ENCODE measurements at places on chromosomes 11 and 22.
A peak's percentile ranks its signal among the peaks of the same experiment; 100 is the strongest.

DNA sequence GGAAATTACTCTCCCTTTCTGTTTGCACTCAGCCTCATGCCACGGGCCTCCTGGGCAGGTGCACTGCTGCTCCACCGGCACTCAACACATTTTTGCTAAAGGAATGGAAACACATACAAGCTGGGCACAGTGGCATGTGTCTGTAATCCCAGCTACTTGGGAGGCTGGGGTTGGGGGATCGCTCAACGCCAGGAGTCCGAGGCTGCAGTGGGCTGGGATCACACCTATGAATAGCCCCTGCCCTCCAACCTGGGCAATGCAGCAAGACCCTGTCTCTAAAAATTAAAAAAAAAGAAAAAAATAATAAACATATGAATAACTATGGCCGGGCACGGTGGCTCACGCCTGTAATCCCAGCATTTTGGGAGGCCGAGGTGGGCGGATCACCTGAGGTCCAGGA is 30.6 kb downstream of the RRP7A start:
- no peak for DNase-seq

GRCh38 chr11:68044145-68044813 is 5.5 kb downstream of the TCIRG1 start:
- DNase-seq, result no peak

DNA sequence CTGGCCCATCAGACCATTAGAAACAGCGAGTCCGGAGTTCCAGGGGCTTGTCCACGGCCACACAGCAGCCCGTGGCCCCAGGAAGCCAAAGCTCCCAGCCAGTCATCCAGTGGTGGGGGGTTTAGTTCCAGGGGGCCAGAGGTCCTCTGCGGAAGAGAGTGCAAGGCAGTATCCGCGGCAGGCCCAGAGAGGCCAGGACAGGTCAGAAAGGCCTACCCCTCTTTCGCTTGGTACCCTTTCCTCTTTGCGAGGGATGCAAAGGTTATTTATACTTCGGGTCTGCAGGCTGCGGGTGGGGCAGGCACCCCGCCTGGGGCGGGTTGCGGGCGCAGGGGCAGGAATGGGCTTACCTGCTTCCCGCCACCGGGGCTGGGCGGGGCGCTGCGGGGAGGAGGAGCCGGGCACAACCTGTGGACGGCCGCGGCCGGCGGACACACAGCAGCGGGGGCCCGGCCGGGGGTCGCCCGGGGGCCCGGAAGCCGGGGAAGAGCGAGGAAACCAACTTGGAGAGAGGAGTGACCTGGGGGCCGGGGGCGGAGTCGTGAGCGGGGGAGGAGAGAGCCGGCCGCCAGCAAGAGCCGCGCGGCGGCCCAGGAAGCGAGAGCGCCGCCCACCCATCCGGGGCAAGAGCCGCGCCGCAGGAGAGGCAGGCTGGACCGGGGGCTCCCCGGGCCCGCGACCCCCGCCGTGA is at the start of gene SH3BP1:
Gene SH3BP1, plus strand, starts transcription at position 600 of the 691 bp plus-strand sequence. CDS start 119 bp downstream, outside the sequence.
- peak; percentile 50 for DNase-seq

DNA sequence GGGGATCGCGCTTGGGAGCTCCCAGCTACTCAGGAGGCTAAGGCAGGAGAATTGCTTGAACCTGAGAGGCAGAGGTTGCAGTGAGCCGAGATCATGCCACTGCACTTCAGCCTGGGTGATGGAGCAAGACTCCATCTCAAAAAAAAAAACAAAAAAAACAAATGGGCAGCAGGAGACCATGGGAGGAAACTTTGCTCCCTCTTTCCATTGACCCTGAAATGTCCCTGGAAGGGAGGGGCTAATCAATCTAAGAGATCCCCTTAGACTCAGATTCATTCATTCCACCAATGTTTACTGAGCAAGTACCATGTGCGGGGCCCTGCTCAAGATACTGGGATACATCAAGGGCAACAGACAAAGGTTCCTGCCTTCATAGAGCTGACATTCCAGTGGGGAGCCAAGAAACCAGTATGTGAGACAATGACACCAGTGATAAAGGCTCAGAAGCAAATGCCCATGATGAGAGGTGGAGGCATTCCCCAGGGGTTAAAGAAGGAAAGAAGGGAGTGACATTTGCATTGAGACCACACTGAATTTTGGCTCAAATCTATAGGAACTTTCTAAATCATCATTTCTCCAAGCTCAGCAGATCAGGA is 37.7 kb upstream of the TFIP11 start:
- DNase-seq, result no peak

DNA sequence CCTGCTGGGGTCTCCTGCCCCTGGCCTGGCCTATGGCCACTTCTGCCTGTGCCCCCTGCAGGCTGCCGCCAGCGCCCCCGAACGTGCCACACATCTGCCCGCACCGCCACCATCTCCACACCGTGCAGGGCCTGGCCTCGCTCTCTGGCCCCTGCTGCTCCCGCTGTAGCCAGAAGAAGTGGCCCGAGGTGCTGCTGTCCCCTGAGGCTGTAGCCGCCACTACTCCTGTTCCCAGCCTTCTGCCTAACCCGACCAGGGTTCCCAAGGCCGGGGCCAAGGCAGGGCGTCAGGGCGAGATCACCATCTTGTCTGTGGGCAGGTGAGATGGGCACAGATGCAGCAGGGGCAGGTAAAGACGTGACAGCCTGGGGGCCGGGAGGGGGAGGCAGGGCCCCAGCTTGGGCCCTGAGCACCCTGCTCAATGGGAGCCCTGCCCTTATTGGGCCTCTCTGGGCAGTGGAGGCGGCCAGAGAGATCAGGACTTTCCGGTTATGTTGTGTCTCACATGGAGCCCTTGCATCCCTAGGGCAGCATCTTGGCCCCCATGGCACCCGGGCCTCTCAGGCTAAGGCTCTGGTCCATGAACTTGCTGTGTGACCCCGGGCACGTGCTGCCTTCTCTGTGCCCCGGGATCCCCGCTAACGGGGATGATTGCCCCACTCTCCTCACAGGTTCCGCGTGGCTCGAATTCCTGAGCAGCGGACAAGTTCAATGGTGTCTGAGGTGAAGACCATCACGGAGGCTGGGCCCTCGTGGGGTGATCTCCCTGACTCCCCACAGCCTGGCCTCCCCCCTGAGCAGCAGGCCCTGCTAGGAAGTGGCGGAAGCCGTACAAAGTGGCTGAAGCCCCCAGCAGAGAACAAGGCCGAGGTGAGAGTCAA is 18.5 kb downstream of the RELT start:
- DNase-seq, result no peak

GRCh38 chr11:112518371-112518770 is 257.7 kb upstream of the PLET1 start:
- no peak for DNase-seq

Measured in endothelial cell (in vitro differentiated cells).